Stimulated activated CD4-positive, alpha-beta T cell treated with anti-CD3 and anti-CD28 coated beads, Interleukin-4, amount 100 ng/mL, for 1 hour (primary cell): ENCODE measurements at places on chromosomes 3 and 15.

- DNase-seq = peak; percentile 30
These were observed 177.0 kb downstream of the OR4M2 start for GRCh38 chr15:22257047-22258008.

GRCh38 chr3:78659386-78659987, 1108.3 kb downstream of the ROBO1 start:
- no peak for DNase-seq

- no peak for DNase-seq
These were observed 204.6 kb downstream of the ATP10A start for GRCh38 chr15:25658560-25658959.

DNA sequence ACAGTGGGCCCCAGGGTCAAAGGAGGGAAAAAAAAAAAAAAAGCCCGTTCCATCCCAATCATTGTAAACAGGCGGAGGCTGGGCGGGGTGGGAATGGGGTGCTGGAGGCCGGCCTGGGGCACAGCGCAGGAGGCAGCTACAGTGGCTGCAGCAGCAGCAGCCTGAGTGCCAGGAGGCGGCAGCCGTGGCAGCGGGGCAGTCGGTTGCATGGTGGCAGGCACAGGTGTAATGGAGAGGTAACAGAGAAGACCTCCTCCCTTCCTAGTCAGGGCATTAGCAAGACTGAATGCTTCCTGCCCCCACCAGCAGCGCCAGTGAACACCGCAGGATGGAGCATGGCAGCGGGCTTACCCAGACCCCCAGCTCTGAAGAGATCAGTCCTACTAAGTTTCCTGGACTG, 279.1 kb upstream of the TTC14 start:
- DNase-seq = no peak

GRCh38 chr3:132047209-132047608, 12.4 kb upstream of the CPNE4 start:
- DNase-seq = no peak

- no peak for DNase-seq
These were observed 382.1 kb downstream of the GAP43 start for GRCh38 chr3:116005404-116005803.

- DNase-seq = no peak
These were observed 214.8 kb upstream of the CTDSPL start for GRCh38 chr3:37646865-37647264.

DNA sequence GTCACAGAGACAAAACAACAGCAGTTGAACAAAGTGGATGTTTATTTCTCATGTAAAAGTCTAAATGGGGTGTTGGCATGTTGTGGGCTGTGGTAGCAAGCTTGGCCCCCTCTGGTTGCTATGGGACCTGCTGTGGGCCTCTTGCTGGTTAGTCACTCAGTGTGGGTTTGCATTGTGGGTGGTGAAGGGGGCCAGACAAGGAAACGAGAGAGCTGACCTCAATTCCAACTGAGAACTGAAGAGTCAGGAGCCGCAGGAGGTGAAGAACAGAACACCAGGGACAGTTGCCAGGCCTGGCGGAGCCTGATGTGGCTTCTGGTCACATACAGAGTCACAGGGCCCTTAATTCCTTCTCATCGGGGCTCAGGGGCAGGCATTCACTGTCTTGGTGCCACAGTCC, 1.9 kb upstream of the ADPGK start:
- DNase-seq = peak; percentile 31

- DNase-seq = no peak
These were observed 143.4 kb upstream of the RASGRP1 start for GRCh38 chr15:38707802-38708671.

DNA sequence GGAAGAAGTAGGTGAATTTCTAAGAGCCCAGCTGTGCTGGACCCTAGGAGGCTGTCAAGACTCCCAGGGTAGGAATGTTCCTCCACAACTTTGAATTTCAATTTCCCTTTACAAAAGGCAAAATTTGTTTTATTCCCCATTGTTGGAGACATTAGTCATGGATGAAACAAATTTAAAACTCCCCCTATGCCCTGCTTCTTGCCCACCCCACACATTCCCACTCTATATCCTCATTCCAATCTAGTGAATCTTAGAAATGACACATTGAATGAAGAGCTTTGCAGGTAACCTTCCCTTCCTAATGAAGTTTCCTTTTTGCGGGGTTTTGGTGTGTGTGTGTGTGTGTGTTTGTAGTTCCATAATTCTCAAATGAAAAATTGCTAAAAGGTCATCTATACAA, 72.6 kb downstream of the CCNL1 start:
- no peak for DNase-seq

DNA sequence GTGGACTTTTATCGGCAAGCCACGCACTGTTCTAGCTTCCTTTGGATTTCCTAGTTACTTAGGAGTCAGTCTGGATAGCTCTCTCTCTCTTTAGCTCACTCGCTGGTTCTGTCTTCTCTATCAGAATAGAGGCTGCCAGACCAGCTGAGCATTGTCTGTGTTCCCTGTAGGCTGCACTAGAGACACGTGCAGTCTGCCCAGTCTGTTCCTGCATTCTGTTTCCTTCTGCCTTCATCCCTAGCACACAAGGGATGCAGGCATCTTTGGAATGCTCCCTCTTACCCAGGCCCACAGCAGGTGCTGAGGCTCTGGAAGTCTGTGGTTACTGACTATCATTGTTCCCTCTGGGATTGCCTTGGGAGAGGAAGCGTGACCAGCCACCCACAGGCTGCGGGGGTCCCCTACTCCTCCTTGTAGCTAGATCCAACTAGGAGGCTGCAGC, 322.8 kb downstream of the ZNF621 start:
- no peak for DNase-seq

DNA sequence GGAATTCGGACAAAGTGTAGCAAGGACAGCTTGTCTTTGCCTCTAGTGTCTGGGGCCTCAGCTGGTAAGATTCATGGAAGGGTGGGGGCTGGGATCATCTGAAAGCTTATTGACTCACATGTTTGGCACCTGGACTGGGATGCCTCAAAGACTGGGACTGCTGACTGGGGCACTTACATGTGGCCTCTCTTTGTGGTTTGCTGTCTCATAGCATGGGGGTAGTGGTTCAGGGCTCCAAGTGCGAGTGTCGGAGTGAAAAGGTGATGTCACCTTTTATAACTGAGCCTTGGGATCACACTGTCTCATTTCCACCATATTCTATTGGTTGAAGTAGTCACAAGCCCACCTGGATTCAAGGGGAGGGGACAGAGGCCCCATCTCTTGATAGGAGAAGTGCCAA, 6.8 kb downstream of the MFSD1 start:
- no peak for DNase-seq

DNA sequence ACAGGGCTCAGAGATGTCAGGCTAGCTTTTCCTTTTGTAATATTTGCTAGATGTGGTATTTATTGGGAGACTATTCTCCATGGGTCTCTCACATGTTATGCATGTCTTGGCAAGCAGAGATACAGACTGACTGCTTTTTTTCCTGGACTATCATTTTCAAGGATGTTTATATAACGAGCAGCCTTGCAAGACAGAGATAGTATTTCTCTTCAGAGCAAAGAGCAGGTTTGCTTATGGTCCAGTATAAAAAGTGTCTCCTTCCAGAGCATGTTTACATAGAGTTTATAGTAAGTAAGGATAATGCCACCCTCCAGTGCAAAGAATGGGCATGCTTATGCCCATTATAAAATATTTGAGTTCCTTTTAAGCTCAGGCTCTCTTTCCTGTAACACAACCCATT, 24.6 kb downstream of the GTF2E1 start:
- DNase-seq = no peak

- no peak for DNase-seq
These were observed 48.0 kb upstream of the C15orf61 start for GRCh38 chr15:67472957-67473356.

- no peak for DNase-seq
These were observed 129.2 kb upstream of the IL12A start for GRCh38 chr3:159859424-159859823.

DNA sequence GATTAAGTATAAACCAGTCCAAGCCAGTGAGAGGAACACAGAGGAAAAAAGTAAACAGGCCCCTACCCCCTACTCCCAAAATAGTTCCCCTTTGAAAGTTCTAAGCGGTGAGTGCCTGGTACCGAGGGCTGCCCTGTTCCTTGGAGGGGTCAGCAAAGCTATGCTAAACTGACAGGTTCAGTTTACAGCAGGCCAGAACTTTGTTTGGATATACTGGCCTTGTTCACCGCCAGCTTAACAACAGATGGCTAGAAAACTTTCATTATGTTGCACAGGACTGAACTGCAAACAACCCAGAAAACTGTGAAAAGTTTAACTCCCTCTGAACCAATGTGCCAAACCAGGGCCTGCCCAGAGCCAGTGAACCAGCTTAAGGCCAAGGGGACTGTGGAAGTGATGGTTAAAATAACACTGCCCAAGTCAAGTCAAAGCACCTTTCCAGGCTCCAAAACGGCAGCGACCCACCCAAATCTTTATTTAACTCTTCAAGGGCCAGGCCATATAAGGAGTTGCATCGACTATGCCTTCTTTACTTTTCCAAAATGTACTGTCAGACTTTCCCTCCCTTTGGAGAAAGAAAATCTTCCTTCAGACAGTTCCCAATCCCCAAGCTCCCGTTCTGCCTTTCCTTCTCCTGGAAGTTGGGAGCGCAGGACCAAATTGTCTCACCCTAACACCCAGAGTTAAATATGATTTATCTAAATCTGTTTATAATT, 448.0 kb downstream of the FOXP1 start:
- no peak for DNase-seq

- DNase-seq = no peak
These were observed 129.0 kb downstream of the BBX start for GRCh38 chr3:107651782-107652181.

DNA sequence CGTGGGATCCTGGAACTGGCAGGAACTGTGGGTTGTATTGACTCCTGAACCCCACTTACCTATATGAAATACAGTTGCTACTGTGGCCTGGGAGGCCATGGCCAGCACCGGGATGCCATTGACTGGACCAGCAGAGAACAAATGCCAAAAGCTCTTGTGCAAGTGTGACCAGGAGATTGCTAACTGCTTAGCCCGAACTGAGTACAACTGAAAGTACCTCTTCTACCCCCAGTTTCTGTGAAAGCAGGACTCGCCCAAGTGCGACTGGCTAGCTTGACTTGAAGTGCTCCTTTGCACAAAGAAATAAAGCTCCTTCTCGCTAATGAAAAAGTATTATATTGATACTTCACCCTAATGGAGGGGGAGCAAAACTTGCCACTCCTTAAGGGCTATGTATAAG, 101.3 kb upstream of the ATP11B start:
- no peak for DNase-seq

DNA sequence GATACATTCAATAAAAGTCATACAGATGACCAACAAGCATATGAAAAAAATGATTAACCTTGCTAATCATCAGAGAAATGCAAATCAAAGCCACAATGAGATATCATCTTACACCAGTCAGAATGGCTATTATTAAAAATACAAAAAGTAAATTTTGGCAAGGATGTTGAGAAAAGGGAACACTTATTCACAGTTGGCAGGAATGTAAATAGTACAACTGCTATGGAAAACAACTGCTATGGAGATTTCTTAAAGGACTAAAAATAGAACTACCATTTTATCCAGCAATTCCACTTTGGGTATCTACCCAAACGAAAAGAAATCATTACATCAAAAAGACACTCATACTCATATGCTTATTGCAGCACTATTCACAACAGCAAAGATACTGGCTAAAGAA, 1121.8 kb downstream of the TBL1XR1 start:
- no peak for DNase-seq

DNA sequence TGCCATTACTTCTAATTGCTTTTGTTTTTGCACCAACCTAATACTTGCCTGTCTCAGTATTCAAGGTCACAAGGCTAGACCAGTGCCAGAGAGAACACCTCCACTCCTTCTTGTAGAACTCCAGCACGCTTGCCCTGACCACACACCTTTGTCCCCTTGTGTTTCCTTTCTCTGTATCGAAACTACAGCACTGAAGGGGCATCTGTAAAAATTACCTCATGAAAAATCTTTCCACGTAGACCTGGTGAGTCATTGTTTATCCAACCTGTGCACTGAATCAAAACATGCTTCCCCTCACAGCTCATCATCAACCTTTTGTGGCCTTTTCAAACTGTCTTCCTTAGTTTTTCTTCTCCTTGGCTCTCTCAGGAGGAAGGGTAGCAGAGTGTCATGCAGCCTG, 259.5 kb downstream of the THRB start:
- no peak for DNase-seq

DNA sequence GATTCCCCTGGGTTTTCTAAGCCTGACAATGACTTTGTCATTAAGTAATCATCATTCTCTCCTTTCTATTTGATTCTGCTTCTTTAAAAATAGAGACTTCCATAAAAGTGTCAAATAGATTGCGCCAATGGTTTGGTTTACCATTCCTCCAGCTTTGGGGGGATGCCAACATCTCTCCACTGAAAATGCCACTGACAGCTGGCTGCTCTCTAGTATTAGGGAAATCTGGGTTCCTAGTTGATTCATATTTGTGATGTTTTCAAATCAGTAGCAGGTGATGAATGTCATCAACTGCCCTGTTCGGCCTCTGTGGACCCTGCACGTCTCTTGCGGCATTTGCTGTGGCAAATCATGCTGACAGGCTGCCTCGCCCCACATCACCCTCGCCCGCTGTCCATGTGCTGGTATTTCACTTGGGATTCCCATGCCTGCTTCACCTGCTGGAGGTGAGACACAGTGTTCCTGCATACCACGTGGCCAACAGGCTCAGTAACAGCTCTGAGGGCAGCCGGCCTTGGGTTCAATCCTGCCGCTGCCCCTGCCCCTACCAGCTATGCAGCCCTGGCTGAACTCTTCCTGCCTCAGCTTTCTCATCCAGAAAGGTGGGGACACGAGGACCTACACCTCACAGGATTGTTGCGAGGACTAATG, 28.1 kb downstream of the ZXDC start:
- DNase-seq = no peak

DNA sequence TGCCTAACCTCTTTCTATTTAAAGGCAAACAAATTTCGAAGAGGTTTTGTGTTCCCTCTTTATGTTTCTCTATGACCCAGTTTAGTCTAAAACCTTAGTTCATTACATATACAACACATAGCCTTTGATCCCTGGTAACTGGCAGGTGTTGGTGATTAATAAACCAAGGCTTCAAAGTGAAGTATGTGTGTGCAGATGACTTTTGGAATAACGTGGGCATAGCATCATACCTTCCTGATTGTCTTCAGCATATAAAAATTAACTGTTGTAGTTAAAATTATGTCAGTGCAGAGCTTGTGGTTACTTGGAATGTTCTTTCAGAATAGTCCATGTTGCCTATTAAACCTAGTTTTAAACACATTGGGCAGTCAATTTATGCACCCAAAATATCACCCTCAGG, 608.3 kb downstream of the ROBO2 start:
- no peak for DNase-seq

DNA sequence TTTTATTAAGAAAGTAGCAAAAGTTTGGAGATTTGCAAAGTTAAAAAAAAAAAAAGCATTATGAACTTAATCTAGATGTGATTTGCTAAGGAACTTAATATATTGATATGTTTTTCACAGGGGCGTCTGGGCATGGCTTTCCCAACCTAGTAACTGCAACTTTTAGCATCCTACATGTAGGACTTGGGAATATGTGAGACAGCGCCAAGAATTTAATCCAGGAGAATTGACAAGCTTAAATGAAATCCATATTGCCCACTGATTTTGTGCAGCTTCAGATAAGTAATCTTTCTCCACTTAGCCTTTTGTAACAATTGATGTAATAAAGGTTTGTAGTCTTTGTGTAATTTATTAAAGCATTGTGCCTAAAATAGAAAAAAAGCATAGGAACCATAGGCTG, 982 bp upstream of the GABPB1 start:
- no peak for DNase-seq
